Stimulated activated CD8-positive, alpha-beta memory T cell treated with anti-CD3 and anti-CD28 coated beads, Interleukin-15, amount 100 ng/mL, for 4 hours (primary cell): ENCODE measurements at places on chromosomes 1 and 21.

DNA sequence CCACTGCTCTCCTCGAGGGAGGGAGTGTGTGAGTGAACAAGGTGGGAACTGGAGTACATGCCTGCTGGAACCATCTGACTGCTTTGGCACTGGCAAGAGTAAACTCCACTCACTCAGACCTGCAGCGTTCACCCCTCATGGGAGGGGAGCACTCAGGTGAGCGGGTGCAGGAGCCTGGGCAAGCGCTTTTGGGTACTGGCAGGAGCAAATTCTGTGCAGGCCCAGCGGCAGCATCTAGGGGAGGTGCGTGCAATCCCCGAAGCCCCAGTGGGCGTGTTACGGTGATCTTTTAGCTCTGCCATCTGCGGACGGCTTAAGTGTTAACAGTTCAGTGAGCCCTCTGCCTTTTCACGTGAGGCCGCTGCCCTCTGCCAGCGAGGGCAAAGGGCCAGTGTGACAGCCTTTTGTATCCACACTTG, 127.4 kb downstream of the PATJ start:
- no peak for DNase-seq

- peak; percentile 54 for DNase-seq
Measured at GRCh38 chr1:223189903-223190724, 47.1 kb upstream of the TLR5 start.

GRCh38 chr1:91751275-91751674, 134.7 kb downstream of the TGFBR3 start:
- no peak for DNase-seq

DNA sequence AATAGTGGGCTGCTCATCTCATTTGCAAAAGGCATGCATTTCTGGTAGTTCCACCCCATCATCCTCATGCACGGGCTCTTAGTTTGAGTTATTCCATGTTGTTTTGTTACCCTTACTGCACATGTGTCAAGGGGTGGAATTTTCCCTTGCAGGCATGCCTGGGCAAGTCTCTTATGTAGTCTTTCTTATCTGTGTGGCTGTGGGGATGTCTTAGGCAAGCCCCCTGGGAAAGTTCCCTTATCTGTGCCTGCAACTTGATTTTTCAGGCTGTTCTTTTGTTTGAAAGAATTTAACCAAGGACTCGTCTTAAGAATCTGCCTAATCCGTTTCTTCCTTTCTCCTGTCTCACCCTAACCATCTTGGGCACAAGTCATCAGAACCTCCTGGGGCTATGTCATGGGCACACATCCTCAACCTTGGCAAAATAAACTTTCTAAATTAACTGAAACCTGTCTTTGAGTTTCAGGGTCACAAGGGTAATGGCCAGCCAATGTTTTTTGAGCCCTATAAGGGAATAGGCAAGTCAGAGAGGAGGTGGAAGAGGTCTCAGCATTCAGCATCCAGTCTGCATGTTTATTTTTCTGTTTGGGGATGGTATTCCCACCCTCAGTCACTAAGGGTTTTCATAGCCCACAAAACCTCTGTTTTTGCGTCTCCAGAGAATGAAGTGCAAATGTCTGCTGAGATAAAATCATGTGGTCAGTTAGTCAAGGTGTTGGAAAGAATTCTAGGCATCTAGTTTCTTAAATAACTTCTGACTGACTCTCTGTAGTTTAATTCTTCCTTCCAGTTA, 579.7 kb downstream of the PLA2G4A start:
- DNase-seq = no peak

- no peak for DNase-seq
Measured at GRCh38 chr1:169081503-169082123, 24.9 kb upstream of the ATP1B1 start.

GRCh38 chr1:16349847-16350406, 2.4 kb downstream of the FBXO42 start:
- DNase-seq = no peak

DNA sequence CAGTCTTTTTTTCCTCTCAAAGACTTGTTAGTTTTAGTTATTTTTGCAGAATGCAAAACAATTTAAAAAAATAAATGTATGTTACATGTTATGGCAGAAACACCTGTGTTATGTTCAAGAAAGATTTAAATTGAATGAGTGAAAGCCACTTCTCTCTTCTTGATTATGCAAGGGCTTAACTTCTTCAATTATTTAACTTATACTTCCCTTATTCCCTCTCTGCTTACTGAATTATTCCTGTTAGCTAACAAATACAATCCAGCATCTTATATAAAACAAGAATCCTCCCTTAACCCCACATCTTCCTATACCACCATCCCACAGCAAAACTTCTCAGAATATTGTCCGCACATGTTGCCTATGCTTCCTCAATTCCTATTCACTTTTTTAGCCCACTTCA, 10.7 kb upstream of the FCER1A start:
- no peak for DNase-seq

DNA sequence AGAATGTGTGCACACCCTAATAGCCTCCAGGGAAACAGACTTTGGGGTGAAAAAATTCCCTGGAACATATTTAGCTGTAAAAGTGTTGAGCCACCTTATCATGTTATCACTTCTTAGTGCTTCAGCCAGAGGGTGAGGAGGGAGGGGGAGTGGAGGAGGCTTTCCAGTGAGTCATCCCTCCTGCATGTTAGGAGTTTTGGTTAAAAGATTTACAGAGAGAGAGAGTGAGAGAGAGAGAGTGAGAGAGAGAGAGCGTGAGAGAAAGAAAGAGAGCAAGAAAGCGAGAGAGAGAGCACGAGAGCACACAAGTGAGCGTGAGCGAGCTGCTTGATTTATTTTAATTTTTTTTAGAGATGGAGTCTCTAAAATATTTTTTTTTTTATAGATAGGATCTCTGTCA, 13.5 kb upstream of the CACNA1E start:
- no peak for DNase-seq

- no peak for DNase-seq
Measured at GRCh38 chr1:80629304-80629837, 1171.4 kb upstream of the ADGRL2 start.

- DNase-seq = no peak
Measured at GRCh38 chr21:45591619-45592207, 49.5 kb upstream of the SLC19A1 start.

DNA sequence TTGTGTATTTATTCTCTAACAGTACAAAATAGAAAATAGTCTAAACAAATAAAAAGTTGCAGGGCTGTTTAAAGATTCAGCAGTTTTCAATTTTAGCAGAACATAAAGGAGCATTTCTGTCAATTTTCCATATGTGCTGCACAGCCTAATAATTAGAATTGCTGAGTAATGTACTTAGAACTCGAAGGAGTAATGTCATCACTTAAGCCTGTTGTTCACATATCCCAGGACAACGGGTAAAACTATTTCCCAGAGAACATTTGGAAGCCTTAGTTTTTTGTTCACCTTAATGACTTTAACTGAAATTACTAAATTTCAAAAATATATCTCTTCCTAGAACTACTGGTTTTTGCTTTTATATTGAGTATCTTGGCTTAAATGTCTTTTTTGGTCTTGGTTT, 81.6 kb downstream of the ZP4 start:
- DNase-seq = no peak

DNA sequence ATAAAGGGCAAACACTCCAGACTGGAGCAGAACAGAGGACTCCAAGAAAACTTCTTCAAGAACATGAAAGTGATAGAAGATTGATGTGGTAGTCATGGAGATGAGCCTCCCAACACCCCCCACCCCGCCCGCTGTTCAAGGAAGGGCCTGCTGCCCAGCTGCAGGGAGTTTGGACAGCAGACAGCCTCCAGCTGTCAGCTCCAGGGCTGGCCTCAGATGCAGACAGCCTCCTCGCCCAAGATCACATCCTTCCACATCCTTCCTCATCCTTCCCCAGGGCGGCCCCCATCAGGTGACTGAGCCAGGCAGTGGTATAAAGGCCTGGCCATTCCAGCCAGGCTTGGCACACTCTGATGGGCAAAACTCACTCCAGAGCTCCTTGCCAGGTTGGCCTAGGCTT, 24.6 kb downstream of the HMGN2 start:
- no peak for DNase-seq

DNA sequence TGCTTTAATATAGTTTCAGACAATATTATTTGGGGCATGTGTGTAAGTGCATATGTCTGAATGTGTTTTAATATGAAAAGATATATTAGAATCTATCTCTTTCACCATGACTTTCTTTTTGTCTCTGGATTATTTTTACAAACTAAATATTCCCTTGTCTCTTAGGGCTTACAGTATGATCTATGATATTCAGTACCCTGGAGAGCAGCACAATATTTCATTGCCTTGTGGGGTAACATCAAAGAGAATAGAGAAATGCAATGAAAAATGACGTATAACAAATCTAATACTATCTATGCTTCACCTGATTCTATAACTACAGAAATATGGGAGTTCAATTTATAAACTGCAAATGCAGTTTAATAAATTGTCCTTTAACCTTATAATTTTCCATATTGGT, 2084.5 kb downstream of the MRPL39 start:
- DNase-seq = no peak

DNA sequence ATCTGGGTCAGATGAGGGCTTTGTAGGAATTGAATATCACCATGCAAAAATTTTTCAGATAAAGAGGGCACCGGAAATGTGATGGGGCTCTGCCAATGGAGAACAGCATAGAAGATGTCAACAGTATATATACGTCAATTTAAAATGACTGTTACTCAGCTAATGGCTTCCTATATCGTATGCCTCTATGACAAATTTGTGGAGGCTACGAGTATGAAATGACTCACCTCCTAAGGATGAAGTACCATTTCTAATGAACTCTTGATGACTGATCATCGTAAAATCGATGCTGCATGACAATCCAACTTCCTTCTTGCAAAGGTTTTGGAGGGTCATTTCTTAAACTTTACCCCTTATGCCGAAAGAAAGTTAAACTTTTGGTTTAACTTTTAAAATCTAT, 450.3 kb upstream of the ZP4 start:
- DNase-seq = no peak

DNA sequence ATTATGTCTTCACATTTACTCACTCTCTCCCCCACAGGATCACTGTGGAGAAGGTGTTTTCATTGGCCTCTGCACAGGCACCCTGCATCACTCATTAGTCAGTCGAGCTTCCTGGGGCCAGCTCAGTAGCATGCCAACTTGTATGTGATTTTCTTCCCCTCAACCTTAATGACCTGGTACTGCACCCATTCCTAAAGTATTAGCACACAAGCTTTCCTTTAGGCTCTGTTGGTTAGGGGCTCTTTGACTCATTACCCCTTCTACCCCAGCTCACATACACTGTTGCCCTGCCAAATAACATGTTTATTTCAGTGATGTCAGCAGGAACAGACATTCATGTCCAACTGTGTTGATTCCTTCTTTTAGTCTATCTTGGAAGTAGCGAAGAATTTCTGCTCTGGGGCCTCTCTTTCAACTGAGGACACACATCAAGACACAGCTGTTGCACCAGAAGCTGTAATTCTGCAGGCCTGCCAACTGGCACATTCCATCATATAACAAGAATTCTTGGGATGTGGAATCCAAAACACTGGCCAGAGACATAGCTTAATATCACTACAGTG, 603.5 kb upstream of the ADAMTS5 start:
- no peak for DNase-seq

- DNase-seq = no peak
Measured at GRCh38 chr1:220682901-220683576, 7.1 kb upstream of the C1orf115 start.
